Mesenchymal stem cell (in vitro differentiated cells and primary cell): ENCODE measurements at places on chromosomes 3 and 15.
A peak's percentile ranks its signal among the peaks of the same experiment; 100 is the strongest.

DNA sequence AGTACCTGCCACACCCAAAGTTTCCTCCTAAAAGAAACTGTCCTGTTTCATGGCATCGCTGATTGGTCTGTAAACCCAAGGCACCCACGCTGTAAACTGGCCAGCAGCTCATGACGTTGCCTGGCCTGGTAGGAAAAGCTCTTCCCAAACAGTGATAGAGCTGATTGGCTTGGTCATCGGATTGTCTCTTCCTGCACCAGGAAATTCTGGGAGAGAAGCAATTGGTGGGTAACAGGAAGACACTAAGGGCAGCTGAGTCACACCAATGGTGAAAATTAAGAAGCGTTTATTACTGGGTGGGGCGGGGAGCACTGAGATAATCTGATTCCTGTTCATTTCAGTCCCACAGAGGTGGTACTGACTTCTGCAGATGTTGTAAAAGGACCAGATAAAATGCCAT is 31.0 kb downstream of the KLHL6 start:
- DNase-seq = no peak

DNA sequence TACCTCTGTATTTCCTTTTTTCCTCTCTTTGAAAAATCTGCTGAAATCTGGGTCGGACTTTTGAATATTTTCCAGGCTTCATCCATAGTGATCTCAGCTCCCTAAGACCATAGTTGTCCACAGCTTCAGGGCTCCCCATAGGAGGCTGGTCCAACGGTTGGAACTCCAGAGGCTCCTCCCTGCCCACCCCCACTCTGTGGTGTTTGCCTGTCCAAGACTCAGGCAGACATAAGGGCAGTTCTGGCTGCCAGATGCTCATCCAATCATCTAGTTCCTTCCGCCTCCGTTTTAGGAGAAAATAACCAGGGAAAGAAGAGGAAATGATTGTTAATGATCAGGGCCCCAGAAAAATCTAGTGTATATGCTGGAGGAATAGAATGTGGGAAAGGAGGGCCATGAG is 27.9 kb upstream of the PRTG start:
- no peak for DNase-seq

GRCh38 chr3:27089645-27090044 is 279.5 kb downstream of the NEK10 start:
- DNase-seq = no peak

- no peak for DNase-seq
Measured at GRCh38 chr3:75048650-75049049, 434.2 kb upstream of the CNTN3 start.

DNA sequence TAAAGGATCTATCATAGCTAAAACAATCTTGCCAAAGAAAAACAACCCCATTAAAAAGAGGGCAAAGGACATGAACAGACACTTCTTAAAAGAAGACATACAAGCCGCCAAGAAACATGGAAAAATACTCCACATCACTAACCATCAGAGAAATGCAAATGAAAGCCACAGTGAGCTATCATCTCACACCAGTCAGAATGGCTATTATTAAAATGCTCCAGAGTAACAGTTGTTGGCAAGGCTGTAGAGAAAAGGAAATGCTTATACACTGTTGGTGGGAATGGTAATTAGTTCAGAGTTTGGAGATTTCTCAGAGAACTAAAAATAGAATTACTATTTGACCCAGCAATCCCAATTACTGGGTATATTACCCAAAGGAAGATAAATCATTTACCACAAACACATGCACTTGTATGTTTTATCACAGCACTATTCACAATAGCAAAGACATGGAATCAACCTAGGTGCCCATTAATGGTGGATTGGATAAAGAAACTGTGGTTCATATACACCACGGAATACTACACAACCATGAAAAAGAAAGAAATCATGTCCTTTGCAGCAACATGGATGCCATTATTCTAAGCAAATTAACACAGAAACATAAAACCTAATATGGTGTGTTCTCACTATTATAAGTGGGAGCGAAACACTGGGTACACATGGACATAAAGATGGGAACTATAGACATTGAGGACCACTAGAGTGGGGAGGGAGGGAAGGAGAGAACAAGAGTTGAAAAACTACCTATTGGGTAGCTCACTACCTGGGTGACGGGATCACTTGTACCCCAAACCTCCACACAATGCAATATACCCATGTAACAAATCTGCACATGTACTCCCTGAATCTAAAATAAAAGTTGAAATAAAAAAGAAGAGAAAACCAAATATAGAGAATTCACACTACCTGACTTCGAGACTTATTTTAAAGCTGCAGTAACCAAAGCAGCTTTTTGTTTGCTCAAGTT is 32.6 kb downstream of the ITGA11 start:
- DNase-seq = no peak

DNA sequence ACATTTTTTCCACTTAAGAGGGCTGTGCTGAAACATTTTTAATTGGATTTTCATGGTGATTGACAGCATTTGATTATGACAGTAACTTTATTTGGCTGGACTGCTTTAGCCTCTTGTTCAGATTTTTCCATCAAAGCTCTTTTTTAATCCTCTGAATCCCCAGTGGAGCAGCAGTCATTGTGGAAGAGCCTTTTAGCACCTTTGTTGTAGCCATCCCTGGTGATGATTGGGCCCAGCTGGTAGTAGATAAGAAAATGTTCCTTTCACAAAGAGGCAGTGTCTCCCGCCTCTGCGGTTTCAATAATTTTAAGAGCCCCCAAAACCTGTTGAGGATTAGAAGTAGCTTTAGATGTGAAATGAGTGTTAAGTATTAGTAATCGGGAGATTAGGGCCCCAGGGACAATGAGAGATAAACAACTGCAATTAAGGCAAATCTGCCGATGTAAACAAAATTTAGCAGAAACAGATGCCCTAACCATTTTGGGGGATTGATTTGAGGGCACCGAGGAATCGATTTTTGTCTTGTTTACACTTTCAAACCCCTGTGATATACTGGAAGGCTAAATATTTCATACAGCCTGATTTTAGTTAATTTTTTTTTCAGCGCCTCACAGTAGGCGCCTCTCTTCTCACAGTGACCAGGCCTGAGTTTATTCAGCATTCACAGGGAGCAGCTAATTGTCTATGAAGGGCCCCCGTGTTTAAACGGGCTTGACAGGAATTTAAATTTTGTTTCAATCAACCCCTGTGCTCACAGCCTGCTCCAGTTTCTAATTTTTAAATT is 43.2 kb upstream of the SKOR1 start:
- DNase-seq = no peak

DNA sequence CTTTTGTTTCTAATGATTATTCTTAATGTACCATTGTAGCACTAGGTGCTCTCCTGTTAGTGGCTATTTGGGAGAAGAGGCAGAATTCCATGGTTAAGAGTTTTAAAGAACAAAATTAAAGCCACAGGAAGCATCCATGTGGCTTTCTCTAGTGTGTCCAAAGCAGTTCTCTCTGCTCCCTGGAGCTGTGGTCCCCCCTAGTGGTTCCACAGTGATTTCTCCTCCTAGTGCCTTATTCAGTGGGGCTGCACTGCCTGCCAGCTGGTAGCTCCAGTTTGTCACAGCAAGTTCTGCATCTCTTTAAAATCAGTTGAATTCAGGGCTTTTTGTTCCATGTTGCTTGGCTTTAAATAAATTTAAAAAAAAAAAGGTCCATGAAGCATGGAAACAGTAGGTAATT is 39.6 kb upstream of the FAM98B start:
- peak; percentile 75 for DNase-seq

DNA sequence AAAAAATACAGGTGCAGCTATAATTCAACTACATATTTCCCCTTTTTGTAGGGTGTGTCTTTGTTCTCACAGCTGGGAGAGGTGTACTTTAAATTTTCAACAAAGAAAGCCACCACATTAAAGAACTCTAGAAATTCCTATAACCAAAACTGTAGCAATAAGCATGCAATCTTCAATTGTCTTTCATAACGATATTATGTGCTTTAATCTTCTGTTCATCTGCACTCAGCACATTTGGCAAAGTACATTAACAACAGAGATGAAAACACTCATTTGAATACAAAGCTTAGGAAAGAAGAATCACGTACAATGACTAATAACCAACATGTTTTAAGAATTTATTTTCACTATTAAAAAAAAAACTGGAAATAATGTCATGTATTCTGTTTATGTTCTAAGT is 1025.8 kb downstream of the ROBO1 start:
- no peak for DNase-seq

DNA sequence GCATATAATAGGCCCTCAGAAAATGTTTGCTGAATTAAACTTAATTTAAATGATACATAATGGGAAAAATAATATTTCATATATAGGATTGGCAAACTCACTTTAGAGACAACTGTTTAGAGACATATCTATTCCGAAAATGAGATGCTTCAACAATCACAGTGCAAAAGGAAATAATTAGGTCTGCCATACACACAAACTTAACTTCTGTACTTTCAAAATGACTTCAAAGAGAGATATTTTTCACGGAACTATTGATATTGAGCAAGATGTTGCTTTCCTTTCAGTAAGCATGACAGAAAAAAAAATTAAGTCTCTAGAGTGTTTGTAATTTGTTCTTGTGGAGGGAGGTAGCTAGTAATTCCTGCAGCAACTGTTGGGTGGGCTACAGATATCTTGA is 769.5 kb downstream of the TUSC7 start:
- DNase-seq = no peak

GRCh38 chr3:129595544-129596193 is 10.8 kb downstream of the PLXND1 start:
- DNase-seq = peak; percentile 37

DNA sequence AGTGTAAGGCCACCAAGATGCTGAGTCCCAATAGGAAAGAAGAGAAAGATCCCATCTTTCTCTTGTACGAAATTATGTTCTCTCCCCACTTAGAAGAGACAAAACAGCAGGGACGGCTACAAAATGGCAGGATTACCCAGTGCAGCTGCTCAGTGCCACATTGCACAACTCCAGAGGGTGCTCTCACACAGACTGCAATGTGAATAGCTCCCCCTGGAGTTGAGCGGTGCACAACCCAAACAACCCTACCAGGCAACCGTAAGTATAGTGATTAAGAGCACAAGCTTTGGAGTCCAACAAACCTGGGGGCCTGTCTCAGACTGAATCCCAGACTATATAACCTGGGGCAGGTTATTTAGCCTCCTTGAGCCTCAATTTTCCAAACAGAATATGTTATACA is 3.1 kb upstream of the BHLHE40 start:
- peak; percentile 78 for DNase-seq

GRCh38 chr3:51678641-51679040 is 7.6 kb downstream of the TEX264 start:
- DNase-seq = no peak

- no peak for DNase-seq
Measured at GRCh38 chr15:76449455-76449854, 112.9 kb downstream of the ISL2 start.

GRCh38 chr3:196388956-196389355 is 43.3 kb downstream of the UBXN7 start:
- DNase-seq = no peak

DNA sequence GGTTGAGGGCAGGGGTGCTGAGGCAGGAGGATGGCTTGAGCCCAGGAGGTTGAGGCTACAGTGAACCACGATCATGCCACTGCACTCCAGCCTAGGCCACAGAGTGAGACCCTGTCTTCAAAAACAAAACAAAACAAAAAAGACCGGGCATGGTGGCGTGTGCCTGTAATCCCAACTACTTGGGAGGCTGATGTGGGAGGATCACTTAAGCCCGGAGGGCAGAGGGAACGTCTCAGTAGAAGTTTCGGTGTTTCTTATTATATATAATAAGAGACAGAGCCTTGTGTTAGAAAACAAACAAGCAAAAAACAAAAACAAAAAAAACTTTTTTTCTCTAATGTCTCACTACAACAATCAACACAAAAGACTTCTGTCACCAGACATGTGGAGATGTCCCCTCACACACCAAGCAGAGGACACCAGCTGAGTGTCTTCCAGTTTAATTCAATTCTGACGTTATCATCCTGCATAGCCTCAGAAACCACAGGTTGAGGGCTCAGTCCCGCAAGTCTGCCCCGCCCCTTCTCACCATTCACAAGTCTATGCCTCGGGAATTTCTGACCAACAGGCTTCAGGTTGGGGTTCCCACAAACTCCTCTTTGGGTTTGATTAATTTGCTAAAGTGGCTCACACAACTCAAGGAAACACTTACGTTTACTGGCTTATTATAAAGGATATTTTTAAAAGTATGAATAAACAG is 24.0 kb upstream of the EIF4A2 start:
- DNase-seq = no peak

- DNase-seq = peak; percentile 30
Measured at GRCh38 chr3:196639483-196640296, at the start of gene NRROS. Gene NRROS, plus strand, starts transcription at chr3:196639694. Its CDS starts 14,846 bp downstream, at chr3:196654540.

GRCh38 chr15:66292571-66293418 is 573 bp upstream of the DIS3L start:
- DNase-seq = no peak

DNA sequence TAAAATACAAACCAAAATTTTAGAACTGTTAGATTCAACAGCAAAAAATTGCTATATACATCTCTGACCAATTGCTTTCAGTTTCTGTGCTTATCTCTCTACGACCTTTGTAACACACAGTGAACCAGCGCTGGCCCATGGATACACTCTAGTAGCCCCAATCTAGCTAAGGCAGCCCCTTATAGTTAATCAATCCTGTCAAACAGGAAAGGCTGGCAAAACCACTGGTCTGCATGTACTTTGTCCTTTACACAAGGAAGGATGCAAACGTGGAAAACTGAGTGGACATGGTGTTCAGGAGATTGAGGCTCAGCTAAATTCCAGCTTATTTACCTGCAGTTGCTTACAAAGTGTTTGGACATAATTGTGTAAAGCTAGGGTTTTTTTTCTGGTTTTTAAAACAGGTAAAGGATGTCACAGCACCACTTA is 25.9 kb downstream of the ADGRG7 start:
- no peak for DNase-seq

DNA sequence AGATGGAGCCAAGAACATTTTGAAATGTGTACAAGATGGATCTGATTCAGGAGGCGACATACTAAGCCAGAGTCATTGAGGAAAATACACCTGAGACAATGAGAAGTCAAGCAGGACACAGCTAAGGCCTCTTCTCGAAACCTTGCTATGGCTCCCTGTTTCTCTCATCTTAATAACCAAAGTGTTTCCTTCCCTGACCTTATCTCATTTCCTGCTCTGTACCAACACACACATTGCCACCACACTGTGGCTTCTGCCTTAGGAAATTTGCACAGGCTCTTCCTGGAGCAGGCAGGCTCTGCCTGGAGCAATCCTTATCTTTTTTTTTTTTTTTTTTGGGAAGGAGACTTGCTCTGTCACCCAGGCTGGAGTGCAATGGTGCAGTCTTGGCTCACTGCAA is 36.6 kb downstream of the OXSM start:
- DNase-seq = no peak

DNA sequence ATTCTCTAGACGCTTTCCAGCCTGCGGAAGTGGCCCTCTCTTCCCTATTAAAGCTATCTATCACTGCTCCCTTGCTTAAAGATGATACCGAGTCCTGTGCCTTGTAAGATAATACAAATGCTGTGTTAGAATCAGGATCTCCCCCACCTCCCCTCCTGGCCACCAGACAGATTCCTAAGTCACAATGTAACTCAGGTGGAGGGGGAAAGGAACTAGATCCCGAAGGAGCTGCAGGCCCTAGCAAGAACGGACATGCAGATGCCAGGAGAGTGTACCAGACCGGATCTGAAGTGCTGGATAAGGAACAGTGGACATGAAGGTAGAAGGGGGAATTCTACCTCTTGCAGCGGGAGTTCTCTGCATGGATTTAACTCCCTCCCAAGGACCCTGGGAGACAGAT is 230.7 kb upstream of the LYSMD4 start:
- DNase-seq = no peak

- peak; percentile 18 for DNase-seq
Measured at GRCh38 chr15:79863886-79864285, 32.9 kb downstream of the MTHFS start.
